ENCODE measurements at places on chromosomes 2 and 18.

- no peak for DNase-seq
Measured at GRCh38 chr18:36321658-36322407, 24.3 kb downstream of the FHOD3 start.

DNA sequence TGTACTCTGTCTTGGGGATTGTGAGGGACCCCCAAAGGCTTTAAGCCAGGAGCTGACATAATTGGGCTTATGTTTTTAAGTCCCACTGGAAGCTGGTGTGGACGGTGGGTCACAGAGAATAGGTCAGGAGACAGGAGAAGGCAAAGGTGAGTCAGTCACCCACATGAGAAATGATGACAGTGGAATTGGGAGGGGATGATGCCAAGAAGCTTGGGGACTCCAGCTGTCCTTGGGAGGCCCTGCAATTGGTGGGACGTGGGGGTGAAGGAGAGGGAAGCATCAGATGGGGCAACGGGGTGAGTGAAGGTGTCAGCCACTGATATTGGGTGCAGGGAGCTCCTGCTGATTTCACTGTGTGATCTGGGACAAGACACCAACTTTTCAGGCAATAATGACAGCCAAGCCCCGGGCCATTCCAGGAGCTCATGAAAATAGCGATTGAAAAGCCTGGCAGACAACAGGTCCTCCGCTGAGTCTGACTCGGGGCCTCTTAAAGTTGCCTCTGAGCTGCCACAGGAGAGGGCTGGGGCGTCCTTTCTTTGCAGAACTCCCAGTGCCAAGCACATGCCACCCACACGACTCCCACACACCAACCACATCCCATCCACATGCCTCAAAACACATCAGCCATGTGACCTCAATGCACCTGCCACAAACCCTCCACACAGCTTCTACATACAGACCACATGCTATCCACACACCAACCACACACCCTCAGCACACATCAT is 13.4 kb downstream of the TNS1 start:
- no peak for DNase-seq

- DNase-seq = no peak
Measured at GRCh38 chr2:170456914-170457313, 258.2 kb upstream of the SP5 start.

- no peak for DNase-seq
Measured at GRCh38 chr2:9997936-9998335, 45.4 kb upstream of the KLF11 start.

- DNase-seq = no peak
Measured at GRCh38 chr2:181446985-181447384, 10.2 kb upstream of the ITGA4 start.

DNA sequence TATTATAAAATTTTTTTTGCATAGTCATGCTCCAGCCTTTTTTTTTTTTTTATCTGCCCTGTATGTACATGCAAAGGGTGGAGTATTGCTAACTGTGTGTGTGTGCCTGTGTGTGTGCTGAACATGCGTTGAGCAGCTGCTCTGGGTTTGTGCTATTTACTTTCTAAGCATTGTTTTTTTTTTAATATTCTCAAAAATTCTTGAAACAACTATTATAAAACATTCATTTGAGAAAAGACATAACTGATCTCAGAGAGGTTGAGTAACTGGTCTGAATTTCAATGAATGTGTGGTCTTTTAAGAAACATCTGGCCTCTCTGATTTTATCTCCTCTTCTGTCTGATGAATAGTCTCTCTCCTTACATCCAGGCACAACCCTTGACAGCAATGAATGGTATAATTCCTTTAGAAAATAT is 366.0 kb upstream of the SLC14A2 start:
- no peak for DNase-seq

GRCh38 chr2:43539436-43539835 is 56.4 kb downstream of the THADA start:
- DNase-seq = no peak

DNA sequence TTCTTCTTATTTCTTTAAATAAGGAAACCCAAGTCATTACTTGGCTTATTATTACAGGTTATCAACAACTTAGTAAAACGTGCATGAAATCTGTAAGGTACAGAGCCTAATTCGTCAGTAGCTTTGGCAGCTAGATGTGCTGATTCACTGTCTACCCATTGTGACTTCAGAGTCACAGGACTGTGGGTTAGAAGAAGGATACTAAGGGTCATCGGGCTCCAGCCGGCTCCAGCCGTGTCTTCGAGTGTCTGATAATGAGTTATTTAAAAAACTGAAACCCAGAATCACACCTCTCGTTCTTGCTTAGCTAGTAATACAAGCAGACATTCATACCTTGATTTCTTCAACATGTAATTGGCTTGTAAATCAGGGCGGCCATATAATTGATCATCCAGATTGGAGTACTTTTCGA is 170.5 kb downstream of the FMNL2 start:
- no peak for DNase-seq

DNA sequence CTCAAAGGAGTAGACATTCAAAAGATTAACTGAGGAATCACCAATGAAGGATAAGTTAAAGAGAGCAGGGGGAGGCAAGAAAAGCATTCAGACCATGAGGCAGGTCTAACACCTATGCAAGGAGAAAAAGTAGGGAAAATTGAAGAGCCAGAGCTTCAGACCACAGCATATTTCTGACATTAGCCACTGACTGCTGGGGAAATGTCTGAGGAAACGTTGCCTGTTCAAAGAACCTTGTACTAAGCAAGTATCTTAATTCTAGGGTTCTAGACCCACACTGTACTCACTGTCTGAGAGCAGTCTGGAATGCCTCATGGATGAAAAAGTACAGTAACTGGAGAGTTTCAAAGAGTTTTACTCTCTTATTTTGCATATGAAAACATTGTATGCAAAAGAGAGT is 39.5 kb upstream of the TFPI start:
- no peak for DNase-seq

GRCh38 chr2:28970464-28971160 is 10.5 kb upstream of the TOGARAM2 start:
- DNase-seq = no peak

Measured in NCI-H1092 (cell line).